ENCODE measurements at places on chromosomes 7 and 10.

GRCh38 chr7:120064565-120064964, 208.4 kb upstream of the KCND2 start:
- DNase-seq = no peak

DNA sequence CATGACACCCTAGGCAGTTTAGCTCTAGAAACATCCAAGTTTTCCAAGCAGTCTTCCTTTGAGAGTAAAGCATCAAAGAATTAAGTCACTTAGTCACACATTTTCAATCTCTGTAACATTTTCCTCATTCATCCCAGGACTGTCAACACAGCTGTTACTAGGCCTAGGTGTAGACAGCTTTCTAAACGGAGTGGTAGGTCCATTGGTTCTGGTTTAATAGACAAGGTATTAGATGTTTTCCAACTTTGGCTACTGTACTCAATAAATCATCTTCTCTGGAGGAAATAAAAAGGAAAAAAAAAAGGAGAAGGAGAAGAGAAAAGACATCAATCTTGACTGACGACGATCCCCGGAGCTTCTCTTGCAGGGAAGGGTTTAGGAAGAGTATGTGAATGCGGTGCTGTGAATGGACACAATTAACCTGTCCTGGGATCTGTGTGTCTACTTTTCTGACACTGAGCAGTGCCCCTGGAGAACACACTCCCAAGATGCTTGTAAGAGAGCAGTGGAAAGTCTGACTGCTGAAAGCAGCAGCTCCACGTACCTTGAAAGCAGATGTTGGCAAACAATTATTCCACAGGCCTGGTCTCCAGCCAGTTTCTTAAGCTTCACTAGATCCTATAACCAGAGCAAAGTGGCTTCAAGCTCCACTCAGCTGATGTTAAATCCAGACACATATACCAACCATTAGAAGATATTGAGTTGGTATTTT, 59.1 kb downstream of the CXCL12 start:
- no peak for DNase-seq

- no peak for DNase-seq
Observed at GRCh38 chr7:30206491-30206890, 71.7 kb downstream of the MTURN start.

DNA sequence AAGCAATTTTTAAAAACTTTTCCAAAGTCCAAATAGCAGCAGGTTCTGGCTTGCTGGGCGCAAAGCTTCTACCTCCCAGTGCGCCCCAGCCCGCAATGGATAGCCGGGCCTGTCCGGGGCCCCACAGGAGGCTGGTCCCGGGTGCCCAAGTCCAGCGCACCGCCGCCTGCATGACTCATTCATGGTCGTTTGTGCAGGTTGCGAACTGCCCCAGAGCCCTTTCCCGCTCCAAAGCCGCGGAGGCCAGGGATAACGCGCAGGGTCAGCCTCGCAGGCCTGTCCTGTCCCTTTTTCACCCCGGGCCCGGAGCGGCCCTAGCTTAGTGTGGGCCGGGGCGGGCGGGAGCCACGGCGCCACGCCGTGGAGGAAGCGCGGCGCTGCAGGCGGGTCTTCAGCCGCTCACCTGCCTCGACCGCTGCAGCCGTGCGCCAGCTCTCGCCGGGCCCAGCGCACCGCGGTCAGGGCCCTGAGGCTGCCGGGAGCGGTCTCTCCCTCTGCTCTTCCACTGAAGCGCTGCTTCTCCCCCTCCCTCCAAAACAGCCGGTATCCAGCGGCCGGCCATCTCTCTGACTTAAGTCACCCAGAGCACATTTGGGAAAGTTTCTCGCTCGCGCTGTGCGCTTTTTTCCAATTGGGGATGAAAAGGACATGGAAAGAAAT, 1.7 kb upstream of the EGR2 start:
- no peak for DNase-seq

GRCh38 chr7:154489897-154490296, 437.7 kb downstream of the DPP6 start:
- no peak for DNase-seq

DNA sequence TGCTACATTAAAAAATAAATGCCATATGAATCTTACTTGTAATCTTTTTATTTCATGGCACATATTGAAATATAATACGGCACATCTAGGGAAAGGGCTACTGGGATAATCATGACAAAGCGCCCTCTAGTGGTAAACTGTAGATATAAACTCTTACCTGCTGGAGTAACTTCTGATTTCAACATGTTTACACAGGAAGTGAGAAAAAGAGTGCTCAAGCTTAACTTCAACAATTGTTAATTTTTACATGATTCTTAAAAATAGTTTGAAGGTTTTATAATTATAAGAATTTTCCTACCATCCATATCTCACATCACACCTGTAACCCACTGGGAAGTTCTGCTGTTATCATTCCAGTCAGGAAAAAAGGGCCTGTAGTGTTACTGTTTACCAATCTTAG, 2.0 kb upstream of the HEPACAM2 start:
- peak; percentile 89 for DNase-seq

DNA sequence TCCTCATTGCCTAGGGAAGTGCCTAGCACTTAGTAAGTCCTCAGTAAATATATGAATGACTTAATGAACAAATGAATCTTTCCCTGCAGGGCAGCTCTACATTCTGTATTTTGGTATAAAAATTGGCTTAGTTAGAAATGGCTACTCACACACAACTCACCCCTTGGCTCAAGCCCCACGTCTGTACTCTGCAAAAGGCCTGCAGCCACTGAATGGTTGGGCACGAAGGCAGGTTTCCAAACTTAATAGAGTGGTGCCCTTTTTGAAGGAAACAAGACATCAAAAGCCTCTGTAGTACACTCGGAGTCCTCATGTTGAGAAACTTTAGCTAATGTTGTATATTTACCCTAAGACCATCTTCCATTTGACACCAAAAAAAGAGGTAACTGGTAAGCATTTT, 36.6 kb downstream of the CRHR2 start:
- DNase-seq = no peak

GRCh38 chr10:24518981-24519597, 204.6 kb downstream of the ARHGAP21 start:
- DNase-seq = peak; percentile 31

- no peak for DNase-seq
Observed at GRCh38 chr10:60937784-60938654, 6.0 kb downstream of the RHOBTB1 start.

DNA sequence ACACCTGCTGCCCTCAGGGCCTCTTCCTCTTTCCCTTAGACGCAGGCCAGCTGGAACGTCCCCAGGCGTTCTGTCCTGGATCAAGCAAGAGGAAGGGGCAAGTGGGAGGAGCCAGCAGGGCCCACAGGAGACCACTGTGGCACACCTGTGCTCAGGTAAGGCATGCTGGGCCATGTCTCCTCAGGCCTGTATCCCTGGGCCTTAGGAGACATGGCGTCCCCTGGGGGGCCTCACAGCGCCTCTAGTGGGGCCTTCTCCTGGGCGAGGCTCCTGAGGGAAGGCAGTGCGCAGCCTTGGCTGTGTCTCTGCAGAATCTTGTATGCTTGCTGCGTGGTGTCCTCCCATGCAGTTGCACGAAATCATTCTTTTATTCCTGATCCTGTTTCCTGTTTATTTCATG, 31.3 kb downstream of the ZNF783 start:
- DNase-seq = no peak

GRCh38 chr7:68256295-68256694, 1259.7 kb downstream of the TYW1 start:
- DNase-seq = no peak

GRCh38 chr7:66105263-66105748, 9.3 kb upstream of the CRCP start:
- no peak for DNase-seq

GRCh38 chr10:132193907-132194552, 7.3 kb downstream of the DPYSL4 start:
- DNase-seq = no peak

GRCh38 chr10:118965096-118965495, 64.4 kb upstream of the NANOS1 start:
- no peak for DNase-seq
